ENCODE measurements at places on chromosomes 2 and 18.

DNA sequence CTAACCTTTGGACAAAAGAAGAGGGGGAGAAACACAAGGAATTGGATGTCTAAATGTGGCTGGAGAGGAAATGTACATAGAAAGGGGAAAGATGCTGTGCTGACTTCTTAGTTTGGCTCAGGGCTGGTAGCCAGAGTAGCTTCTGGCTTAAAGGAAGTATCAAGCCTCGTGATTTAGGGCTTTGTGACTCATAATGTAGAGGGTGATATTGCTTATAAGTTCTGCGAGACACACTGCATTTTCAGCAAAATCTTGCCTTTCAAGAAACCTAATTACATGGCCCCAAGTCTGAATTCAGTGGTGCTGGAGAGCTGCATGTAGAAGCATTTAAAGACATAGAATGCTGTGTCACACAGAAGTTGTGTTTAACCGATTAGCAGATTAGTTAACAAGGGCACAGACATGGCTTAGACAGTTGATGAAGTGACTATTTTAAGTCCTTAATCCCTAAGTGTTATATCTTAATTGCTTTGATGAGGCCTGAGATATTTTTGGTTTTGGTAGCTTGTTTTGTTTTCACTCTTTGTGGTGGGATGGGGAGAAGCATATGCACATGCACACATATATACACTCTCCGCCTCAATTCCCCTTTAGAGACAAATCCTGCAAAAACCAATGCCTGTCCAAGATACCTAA is 66.4 kb downstream of the EPAS1 start:
- DNase-seq = peak; percentile 11

DNA sequence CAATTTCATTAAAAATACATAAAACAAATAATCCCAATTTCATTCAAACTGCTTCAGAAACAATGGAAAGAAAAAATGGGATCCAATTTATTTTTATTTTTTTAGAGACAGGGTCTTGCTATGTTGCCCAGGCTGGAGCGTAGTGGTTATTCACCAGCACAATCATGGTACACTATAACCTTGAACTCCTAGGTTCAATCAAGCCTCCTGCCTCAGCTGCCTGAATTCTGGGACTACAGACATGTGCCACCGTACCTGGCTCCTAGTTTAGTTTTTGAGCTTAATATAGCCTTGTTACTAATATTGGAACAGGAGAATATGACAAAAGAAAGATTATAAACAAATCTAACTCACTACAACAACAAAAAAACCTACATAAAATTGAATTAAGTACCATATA is 34.2 kb downstream of the SAP130 start:
- no peak for DNase-seq

DNA sequence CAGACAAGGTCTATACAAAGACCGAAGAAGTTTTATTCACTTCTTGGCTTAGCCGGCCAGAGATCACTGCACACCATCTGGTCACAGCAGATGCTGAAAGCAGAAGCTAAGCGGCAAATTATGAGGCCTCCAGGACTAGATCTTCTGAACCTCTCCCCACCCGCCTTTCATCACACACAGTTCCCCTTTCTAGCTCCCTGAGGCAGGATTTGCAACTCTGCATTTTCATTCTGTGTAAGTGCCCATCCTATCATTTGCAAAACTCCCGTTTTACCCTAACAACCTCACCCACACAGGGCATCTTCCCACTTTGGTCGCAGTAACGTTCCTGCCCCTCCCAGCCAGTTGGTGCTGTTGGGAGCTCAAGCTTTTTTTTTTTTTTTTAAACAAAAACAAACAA is 3.1 kb upstream of the MOB1A start:
- DNase-seq = no peak

DNA sequence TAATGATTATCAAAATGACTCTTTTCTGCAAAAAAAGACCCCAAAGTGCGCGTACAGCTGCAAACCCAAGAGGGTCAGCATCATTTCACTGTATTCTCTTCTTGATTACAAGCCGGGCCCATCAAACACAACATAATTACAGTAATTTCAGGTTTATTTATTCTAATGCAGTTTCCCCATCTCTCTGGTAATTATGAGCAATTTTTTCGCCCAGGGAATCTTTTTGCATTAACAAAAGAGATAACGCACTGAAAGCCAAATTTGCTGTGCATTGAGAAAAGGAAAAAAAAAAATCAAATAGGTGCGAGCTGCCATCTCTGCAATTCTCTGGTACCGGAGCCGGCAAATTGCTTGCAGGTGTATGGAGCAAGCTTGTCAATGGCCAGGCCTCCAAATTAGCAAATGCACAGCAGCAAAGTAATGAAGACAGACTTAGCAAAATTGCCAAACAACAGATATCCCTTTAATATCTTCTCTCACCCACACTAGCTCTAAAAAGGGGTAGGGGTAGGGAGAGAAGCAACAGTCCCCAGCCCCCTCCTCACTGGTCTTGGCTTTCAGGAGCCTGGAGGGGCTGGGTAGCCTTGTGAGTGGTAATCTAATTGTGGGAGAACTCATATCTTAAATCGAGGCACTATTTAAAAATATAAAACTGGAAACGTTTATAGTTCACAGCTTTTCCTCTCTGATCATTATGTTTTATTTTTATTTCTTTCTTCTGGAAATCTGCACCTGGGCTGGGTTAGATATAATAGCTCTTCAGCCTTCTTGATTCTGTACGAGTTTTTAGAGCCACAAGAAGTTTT is 6.7 kb downstream of the DLX1 start:
- DNase-seq = no peak

DNA sequence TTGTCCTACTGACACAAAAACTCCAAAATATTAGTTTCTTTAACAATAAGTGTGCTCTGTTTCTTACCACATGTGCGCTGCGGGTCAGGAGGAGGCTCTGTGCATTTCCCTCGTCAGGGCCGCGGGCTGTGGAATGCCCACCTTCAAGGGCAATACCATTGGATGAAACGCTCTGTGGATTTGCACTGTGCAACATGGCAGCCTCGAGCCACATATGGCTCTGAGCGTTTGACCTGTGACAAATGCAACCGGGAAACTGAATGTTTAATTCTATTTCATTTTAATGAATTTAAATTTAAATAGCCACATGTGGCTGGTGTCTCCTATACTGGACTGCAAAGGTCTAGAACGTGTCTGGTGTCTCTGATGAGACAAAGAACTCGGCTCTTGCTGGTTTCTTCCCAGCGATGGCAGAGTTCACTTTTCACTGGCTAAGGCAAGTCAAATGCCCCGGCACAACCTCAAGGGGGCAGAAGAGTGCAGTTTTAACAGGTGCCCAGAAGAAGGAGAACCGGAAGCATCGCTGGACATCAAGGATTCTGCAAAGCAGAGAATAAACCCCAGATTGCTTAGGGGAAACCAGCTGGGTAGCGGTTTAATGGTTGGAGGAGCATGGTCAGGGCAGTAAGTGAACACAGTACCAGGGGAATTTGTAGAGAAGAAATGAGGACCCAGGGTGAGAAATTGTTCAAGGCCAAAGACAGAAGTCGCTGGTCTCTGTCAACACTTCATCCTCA is 37.0 kb upstream of the TMEM18 start:
- peak; percentile 15 for DNase-seq

DNA sequence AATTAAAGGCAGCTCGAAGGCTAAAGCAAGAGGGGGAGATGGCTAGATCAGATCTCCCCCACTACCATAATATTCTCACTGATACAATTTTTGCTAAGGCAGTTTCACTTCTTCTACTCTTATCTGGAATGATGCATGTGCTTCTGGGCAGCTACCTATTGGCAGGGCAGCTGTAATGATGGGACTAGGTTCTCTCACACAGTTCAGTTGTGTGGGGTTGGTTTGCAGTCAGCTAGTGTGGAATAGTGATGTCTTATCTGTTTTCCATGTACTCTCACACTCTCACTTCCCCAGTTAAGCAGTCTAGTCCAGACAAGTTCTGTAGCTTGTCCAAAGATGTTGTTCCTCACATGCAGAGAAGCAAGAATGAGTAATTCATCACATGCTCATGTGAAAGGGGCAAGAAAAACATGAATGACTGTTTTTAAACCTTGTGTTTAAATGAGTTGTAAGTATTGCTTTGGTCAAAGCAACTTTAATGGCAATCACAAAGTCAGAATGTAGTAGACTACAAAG is 836.1 kb downstream of the CBLN2 start:
- DNase-seq = no peak

DNA sequence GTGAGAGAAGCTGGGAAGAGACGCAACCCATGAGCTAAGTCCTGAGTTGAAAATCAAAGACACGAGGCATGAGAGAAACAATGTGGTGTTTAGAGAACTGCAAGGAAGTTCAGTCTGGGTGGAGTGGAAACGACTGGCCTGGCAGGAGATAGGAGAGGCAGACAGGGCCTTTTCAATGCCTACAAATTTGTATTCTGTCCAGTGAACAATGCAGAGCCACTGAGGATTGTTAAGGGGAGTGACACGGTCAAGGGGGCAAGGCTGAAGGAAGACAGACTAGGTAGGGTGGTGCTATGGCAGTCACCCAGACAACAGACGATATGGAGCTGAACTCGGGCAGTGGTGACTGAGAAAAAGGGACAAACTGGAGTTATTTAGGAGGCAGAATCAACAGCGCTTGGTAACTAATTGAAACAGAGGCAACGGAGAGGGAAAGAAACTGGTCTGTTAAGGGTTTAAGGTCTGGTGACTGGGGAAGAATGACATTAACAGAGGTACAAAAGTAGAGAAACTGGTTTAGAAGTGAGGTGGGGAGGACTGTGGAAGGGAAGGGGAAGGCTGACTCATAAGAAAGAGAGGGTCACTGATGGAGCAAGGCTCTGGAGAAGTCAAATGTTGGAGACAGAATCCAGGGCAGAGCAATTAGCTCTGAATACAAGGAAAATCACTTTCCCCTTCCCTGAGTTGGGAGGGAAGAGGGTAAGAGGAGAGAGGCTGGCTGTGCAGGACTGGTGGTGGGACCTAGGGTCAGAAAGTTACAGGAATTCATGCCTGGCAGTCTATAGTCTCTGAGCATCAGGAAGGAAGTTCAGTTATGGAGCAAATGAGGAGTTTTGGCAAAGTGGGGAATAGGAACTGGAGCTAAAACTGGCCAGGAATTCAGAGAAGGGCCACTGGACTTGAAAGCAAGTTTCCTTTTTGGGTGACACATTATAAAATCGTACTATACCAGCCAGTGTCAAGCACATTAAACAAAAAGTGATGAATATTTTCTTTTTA is 63.4 kb upstream of the CHRNA1 start:
- DNase-seq = no peak

DNA sequence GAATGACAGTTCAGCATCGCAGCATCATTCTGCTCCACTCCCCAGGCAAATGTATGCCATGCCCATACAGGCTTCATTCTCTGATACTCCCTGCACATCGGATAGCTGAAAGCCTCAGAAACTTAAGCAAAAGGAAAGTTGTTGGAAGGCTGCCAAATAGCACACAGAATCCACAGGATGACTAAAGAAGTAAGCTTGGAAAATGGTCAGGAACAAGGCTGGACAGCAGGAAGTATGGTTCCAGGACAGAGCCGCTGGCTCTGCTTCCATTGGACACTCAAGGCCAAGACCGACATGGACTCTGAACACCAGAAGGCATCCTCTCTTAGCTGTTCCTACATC is 256.5 kb downstream of the CDH20 start:
- DNase-seq = peak; percentile 74

DNA sequence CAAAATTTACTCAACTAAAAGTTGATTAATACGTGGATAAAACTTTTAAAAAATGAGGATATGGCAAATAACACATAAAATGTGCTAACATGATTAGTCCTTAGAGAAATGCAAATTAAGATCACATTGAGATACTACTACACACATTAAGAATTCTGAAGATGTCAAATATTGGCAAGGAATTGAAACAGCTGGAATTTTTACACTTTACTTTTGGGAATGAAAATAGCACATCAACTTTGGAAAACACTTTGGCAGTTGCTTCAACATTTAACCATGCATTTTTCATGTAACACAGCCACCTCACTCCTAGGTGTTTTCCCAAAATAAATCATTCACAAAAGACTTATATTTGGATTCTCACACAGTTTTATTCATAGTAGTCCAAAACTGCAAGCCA is 687.9 kb upstream of the SETBP1 start:
- no peak for DNase-seq

DNA sequence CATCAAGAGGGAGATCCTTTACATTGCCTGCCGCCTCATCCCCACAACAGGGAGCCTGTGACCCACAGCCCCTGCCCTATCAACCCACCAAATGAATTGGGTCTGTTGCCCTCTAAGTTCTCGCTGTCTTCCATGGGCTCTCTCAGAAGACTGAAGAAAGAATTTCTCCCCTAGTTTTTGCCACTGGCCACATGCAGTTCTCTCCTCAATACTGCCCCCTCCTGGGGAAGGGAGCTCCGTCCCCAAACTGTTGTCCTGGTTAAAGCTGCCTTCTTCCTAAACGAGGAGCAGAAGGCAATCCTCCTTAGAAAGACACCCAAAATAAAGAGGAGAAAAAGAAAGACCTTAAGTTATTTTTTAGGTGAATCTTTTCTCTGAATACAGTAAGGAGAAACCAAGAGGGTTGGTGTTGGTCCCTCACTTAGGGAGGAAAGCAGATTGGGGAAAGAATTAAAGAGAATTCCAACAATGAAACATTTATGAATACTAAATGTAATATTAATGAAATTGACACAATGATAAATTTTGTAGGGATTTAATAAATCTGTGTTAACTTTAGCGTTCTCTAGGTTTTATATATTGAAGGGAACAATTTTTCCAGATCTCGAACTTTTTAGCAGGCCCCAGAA is 31.1 kb upstream of the SATB2 start:
- peak; percentile 23 for DNase-seq

DNA sequence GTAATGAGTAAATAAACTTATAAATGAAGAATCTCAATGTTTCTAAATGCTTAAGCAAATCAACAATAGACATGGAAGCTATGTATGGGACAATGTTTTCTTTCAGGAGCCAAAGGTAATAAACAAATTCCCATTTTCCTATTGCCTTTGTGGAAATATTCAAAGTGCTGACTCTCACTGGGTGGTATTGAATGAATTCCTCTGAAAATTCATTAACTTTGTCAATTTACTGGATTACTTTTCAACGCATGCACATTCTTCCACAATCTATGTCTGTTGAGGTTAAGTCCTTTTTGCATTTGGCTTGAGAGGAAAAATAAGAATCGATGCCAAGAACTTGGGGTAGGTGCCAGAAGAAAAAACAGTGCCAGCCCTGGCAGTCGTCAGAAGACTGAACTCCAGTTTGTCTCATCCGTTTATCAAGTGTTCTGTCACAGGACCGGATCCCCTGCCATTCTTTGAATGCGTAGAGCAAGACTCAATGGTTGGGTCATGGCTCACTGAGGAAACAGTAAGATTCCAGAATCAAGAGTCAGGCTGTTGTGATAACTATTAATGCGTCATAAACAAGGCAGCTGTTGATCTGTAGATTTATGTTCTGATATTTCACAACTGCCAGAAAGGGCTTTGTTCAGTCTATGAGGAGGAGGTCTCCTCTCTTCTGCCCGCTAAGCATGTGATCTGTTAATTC is 133.3 kb downstream of the GFPT1 start:
- DNase-seq = peak; percentile 78

DNA sequence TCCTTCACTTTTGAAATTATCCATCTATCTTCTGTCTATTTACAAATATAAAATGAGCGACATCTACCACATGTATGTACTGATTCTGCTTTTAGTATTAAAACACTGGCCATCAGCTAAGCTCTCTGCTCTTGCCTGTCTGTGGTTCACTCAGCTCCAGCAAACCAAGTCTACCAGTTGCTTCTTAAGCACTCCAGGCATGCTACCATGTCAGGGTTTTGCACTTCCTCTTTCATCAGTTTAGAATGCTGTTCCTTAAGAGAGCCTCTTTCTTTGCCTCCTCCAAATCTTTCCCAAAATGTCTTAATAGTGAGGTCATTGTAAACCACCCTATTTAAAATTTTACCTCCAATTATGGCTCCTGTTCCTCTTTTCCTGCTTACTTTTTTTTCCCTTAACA is 59.5 kb downstream of the SCN3A start:
- no peak for DNase-seq
